ENCODE measurements at places on chromosomes 7 and 10. TPM values are rescaled to one million over a fixed set of nuclear protein-coding genes. Genes with fewer than 3 reads are reported as not detected.

CRTAC1 gene
- 3.2 TPM for polyA plus RNA-seq

- no peak overlapping the region for H3K27ac ChIP-seq
- H3K4me1 ChIP-seq, result no peaks in the 10 kb centered on the region
- H3K36me3 ChIP-seq, result no peaks in the 10 kb centered on the region
- H3K4me3 ChIP-seq, result no peak overlapping the region
- H3K27me3 ChIP-seq, result no peaks in the 10 kb centered on the region
These were observed 147.3 kb upstream of the VSTM2A start for GRCh38 chr7:54394834-54395233.

GRCh38 chr7:135388616-135389015 is 121.3 kb downstream of the CNOT4 start:
- no peaks in the 10 kb centered on the region for H3K36me3 ChIP-seq
- H3K4me3 ChIP-seq, result no peak overlapping the region
- H3K4me1 ChIP-seq, result no peaks in the 10 kb centered on the region
- H3K27ac ChIP-seq, result no peak overlapping the region
- no peak for DNase-seq
- H3K27me3 ChIP-seq, result no peaks in the 10 kb centered on the region

DNA sequence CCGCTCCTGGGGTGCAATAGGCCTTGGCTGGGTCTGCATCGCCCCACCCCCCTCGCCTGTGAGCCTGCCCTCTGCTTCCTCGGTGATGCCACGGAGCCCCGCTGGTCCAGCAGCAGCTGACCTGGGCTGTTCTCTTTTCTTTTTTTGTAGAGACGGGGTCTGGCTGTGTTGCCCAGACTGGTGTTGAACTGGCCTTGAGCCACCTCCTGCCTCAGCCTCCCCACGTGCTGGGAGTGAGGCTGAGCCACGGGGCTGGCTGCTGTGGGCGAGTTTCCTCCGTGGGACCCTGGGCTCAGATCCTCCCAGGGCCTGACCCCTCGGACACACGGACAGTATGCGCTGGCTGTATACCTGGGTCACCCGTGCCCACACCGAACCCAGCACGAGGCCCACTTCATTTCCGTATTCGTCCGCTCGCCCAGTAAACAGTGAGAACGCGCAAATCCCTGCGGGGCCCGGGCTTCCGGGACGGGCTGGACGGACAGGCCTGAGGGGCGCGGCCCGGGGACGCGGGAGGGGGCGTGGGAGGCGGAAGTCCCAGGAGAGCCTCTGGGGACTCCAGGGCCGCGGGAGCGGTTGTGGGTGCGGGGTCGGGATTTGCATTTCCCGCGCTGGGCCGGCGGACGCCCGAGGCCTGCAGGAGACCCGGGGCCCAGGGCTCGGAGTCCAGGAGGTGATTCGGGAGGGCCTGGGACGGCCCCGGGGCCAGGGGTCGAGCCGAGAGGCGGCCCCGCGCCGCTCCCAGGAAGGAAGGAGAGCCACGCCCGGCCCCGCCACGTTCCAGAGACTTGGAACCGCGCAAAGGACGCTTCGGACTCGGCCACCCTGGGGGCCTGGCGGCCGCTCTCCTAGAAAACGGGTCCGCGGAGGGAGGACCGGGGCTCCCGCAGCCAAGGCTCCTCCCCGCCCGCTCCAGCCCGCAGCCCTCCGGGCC is 57.7 kb upstream of the DNAJB6 start:
- H3K4me1 ChIP-seq, result peaks cover 3% of the 10 kb centered on the region
- no peaks in the 10 kb centered on the region for H3K36me3 ChIP-seq
- H3K4me3 ChIP-seq, result peak overlapping the region; percentile 40
- no peak for DNase-seq
- no peaks in the 10 kb centered on the region for H3K27me3 ChIP-seq
- no peak overlapping the region for H3K27ac ChIP-seq

GRCh38 chr10:126734015-126734414 is 63.5 kb upstream of the C10orf90 start:
- no peak for DNase-seq
- H3K4me1 ChIP-seq, result no peaks in the 10 kb centered on the region
- H3K27ac ChIP-seq, result no peak overlapping the region
- H3K36me3 ChIP-seq, result no peaks in the 10 kb centered on the region
- no peak overlapping the region for H3K4me3 ChIP-seq
